ENCODE measurements at places on chromosomes 1 and 21.

DNA sequence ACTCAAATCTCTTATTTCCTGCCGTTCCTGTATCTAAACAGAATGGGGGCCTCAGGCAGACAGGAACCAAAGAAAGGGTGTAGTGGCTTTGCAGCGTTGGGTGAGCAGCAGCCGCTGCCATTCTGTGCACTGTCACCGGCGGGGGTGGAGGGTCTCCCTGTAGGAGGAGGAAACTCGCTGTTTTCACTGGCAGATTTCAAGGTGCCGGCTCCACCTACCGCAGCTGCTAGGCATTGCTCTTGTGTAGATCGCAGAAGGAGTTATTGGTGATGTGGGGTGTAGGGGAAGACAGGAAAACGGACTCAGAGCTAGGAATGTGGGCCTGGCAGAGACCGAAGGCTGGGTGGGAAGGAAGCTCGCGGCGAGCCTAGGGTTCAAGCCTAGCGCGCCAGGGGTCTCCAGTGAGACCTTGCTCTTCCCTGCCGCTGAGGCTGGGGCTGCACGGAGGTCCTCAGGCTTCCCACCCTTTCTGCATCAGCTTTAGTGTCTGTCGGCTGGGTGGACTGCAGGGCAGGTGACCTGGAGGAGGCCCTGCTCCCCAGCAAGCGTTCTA lies 20.8 kb downstream of the ATP5PO start:
- peak; percentile 84 for DNase-seq

- no peak for DNase-seq
Observed at GRCh38 chr1:231970684-231971083, 344.1 kb downstream of the DISC1 start.

DNA sequence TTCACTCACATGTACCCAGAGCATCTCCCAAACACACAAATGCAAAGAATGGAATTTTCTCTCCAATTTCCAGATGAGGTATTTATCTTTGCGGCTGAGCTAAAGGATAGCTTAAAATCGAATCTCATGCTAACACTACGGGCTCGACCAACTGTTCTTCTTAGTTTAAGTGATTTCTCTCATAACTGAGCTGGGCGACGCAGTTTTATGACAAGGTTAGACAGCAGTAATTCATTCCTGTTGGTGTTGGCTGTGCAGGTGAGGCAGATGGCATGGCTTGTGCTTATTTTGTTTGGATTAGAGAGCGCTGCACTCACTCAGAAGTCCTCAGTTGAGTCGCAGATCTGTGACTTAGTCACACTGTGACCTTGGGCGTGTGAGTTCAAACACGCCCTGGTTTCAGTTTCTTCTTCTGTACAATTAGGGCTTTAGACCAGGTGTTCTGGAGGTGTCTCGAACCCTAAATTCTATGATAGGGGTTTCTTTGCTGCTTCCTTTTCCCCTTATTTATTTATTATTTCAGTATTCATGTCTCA lies 41.5 kb upstream of the MRPS6 start:
- no peak for DNase-seq

GRCh38 chr1:18540136-18540765 lies 59.5 kb downstream of the KLHDC7A start:
- no peak for DNase-seq

GRCh38 chr1:179137617-179138255 lies 55.9 kb downstream of the TOR3A start:
- DNase-seq = no peak

- no peak for DNase-seq
Observed at GRCh38 chr1:207917080-207917479, 6.2 kb upstream of the CD34 start.

- no peak for DNase-seq
Observed at GRCh38 chr1:234973426-234974250, 155.0 kb downstream of the TOMM20 start.

DNA sequence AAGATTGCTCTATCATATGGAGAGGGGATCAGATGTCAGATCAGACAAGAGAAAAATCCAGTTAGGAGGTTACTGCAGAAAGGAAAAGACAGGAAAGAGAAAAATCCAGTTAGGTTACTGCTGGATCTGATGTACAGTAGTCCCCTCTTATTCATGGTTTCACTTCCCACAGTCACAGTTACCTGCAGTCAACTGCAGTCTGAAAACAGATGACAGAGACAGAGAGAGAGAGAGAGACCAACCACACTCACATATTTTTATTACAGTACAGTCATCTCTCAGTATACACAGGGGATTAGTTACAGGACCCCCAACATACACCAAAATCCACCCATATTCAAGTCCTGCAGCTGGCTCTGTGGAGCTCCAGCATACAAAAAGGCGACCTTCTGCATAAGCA lies 29.3 kb downstream of the NUP133 start:
- DNase-seq = no peak

GRCh38 chr1:85612704-85613361 lies 32.3 kb downstream of the CCN1 start:
- peak; percentile 46 for DNase-seq

DNA sequence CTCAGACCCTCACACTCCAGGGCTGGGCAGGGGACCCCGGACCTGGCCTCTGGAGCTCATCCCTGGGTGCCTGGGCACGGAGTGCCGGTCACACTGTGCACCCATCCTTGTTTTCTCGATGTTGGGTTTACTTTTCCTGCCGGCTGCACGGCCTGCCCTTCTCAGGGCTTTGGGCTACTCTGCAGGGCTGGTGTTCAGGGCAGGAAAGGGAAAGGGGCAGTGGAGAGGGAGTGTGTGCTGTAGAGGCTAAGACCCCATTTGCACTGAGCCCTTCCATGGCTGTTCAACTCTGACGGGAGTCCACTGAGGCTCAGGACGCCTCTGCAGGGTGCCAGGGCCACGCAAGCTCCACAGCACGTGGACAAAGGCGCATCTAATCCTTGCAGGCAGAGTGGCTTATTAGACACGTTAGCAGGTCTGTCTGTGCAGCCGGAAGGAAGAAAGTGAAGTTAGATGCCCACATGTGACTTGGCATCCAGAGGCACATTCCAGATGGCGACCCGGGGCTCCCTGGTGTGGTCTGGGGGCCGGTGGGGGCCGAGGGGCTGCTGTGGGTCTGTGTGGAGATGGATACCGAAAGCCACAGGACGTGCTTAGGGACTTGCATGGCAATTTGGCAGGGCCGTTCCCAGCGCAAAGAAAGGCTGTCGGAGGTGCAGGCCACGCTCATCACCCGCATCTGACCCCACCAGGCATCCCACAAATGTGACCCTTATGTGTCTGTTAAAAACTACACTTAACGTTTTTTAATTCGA lies 33.6 kb downstream of the COL18A1 start:
- no peak for DNase-seq

DNA sequence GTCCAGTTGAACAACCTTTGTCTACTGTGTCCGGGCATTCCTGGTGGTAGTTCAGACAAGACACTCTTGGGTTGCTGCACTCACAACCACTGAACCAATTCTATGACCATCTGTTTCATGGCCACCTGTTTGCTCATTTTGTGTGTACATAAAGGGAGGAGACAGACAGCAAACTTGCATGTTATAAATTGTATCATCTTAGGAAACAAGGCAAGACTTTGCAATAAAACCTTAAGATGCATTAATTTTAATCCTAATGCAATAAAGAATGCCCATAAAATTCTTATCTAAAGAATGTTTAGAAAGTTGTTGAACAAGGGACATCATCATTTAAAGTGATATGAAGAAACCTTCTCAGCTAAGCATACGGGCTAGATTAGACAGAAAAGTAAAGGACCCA lies 34.8 kb downstream of the ADAM30 start:
- DNase-seq = no peak

- DNase-seq = no peak
Observed at GRCh38 chr21:28776251-28776650, 216.4 kb downstream of the LTN1 start.

DNA sequence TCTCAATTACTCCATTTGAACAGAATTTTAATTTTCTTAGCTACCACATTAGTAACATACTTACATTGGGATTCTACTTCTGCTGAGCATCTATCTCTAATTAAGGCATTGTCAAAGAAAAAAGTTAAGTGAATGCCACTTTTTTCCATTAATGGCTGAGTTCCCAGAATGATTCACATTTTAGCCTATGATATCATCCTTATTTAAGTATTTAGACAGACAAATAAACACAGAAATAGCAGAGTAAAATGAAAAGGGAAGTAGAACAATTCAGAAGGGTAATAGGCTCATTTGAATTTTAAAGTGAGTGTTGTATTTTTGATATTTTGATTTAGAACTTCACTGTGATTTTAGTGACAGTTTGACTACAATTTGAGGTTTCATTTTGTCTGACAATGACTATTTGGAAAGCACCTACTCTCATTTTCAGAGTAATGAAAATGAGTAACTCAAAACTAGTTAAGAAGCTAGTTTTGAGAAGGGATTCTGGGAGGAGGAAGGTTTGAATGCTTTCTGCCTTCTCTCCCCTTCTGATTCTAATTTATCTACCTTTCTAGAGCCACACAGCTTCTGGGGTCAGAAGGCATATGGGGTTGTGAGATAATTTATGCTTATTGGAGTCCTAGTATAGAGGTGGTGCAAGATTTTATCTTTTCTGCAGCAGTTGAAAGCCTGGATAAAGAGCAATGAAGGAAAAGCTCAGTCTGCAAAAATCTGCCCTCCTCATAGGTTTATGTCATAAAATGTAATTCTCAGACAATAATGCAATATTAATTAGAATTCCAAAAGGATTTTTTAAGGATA lies 15.5 kb downstream of the LYPLAL1 start:
- no peak for DNase-seq

DNA sequence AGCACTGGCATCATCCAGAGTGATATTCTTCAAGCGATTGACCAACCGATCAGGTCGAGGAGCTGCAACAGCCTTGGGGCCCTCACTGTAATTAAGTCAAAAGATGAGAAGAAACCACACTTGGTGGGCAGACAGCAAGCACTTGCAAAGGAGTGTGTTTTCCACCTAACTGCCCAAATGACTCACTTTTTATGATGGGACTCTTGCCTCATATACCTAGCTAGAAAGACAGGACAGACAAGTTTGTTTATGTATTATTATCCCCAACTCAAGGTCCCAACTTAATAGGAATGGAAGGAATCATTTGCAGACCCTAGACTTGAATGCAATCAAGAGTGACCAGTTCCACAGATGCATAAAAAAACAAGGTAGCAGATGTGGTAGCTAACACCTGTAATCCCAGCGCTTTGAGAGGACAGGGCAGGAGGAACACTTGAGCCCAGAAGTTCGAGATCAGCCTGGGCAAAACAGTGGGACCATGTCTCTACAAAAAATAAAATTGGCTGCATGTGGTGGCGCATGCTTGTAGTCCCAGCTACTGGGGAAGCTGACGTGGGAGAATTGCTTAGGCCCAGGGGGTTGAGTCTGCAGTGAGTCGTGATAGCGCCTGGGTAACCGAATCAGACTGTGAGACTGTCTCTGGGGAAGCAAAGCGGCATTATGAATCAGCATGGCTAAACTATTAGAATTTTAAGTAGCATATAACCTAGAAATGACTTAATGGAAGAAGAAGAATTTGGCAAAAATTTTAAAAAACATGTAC lies 2.3 kb upstream of the NRAS start:
- DNase-seq = no peak

GRCh38 chr1:165539306-165539705 lies 4.5 kb upstream of the LRRC52 start:
- DNase-seq = no peak

- DNase-seq = peak; percentile 17
Observed at GRCh38 chr1:213977486-213977842, 10.3 kb upstream of the PROX1 start.

DNA sequence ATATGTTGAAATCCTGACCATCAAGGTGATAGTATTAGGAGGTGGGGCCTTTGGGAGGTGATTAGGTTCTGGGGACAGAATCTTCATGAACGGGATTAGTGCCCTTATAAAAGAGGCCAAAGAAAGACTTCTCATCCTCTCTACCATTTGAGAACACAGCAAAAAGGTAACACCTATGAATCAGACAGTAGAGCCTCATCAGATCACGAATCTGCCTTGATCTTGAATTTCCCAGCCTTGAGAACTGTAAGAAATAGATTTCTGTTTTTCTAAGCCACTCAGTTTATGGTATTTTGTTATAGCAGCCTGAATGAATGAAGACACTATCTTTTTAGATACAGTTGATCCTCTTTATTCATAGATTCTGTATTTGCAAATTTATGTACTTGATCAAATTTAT lies 206.9 kb upstream of the EDN2 start:
- DNase-seq = no peak

DNA sequence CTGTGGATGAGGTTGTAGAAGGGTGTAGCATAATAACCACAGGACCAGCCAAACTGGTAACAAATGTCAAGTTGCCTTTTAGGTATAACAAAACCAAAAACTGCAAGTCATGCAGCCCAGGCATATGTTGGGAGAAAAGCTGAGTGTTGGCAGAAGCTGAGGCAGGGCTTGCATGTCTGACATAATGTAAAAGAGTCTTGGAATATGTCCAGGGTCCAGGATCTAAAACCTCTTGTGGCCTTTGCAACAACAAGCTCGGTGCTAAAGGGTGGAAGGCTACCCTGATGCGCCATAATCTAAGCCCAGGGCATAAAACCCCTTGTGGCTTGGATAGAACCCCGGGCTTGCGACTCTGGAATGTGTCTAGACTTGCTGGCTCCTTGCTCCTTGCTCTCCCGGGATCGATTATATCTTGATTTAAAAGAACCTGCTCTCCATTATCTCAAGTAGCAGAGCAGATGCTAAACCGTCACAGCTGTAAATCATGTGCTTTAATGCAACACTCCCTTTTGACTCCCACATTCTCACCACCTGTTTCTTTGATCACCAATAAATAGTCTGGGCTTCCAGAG lies 26.5 kb upstream of the SLC35A3 start:
- DNase-seq = no peak

- no peak for DNase-seq
Observed at GRCh38 chr1:116257836-116258235, 115.2 kb upstream of the ATP1A1 start.

- no peak for DNase-seq
Observed at GRCh38 chr1:3993619-3994375, 93.7 kb upstream of the C1orf174 start.

DNA sequence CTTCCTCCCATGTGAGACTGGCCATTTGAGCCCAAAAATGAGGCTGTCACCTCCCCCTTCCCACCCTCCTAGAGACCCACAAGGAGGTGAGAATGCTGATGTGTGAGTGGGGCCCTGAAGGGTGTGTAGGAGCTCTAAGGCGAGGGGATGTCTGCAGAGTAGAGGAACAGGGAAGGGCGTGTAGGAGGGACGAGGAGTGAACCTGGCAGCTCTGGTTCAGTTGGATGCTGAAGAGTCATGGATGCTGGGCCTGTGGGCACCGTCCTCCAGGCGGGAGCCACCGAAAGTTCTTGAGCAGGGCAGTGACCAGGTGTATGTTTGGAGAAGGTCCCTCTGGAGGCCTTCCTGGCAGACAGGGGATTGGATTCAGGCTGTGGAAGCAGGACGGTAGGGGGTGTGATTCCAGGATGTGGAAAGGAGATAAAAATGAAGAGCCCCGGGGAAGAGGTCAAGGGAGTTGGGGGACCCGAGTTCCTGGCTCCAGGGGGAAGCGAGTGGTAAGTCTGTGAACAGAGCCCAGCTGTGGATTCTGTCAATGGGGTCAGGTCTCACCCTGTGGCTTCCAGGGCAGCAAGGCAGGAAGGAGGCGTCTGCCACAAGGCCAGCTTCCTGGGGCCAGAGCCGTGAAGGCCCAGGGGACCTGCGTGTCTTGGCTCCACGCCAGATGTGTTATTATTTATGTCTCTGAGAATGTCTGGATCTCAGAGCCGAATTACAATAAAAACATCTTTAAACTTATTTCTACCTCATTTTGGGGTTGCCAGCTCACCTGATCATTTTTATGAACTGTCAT lies 7.9 kb downstream of the SAMD11 start:
- no peak for DNase-seq

GRCh38 chr1:219419065-219419464 lies 193.8 kb downstream of the ZC3H11B start:
- no peak for DNase-seq

- DNase-seq = no peak
Observed at GRCh38 chr21:27062443-27062842, 95.6 kb upstream of the ADAMTS5 start.

All from iPS-NIHi11 (cell line).